ENCODE measurements at places on chromosomes 13 and 19.

DNA sequence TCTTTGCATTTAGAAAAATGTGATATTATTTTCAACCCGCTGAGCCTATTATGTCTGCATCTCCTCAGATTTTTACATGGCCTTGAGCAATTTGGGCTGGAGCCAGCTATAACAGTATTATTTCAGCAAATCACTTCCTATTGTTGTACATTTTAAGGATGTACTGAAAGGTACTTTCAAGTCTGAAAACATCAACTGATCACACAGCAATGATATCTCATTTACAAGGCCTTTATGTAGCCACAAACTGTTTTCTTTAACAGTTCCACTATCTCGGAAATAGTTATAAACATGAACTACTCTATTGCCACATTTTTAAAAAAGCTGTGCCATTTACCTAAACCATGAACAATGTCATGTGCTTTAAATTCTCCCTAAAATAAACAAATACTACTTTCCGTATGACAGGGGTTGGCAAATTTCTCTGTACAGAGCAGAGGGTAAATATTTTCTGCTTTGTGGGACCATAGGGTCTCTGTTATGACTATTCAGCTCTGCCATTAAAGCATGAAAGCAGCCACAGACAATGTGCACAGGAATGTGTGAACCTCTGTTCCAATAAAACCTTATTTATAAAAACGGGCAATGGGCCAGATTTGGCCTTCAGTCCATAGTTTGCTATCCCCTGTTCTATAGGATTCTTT is 560.4 kb downstream of the GPC6 start:
- DNase-seq = no peak

DNA sequence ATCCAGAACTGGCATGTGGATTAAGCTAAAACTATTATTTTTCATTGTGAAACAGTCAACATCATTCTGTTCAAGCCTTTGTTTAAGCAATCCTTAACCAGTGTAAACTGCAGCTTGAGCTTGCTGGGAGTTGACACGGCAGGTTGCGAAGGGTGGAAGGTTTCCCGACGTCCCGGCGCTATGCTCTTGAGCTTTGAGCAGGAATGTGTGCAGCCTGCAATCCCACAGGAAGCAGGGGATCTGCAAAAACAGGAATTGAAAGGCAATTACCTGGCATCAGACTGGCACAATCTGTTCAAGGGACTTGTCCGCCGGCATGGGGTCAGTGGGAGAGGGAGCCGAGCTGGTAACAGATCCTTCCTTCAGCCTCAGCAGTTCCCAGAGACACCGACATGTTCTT is 586.7 kb upstream of the SGCG start:
- DNase-seq = no peak

GRCh38 chr19:2150794-2151338 is 500 bp downstream of the AP3D1 start:
- no peak for DNase-seq

DNA sequence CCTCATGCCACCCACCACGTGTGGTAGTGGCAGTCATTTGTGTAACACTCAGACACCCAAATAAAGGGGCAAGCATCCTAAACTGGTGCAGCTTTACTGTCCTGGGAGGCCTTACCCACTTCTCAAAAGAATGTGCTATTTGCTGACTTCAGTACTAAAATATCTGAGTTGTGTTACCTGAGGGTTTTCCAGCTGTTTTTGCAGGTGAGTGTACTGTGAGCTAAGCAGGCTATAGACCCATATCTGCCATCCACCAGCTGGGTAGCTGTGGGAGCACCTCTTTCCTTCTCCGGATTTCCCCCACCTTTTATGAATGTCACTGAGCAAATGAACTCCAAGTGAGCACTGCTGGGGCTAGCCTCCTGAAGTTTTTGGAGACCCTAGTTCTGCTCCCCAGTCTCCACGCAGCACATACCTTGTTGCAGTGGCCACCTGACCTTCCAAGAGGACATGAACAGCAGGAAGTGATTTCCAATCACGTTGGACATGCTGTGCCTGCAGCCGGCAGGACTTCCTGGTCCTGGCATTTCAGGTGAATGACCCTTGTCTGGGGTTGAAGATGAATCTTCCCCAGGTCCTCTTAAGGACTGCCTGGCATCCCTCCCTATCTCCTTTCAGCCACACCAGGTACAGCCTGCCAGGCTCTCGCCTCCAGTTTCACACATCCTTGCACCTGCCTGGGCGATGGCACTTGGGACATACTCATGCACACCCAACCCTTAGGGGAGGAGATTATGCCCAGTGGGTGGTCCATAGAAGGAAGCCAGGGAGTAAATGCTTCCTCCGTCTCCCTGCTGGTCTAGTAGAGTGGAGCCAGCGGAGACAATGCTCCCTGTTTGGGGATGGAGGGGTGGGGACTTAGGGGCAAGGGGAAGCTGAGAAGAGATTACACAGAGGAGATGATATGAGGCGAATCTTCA is 109.5 kb upstream of the SPATA13 start:
- DNase-seq = no peak

DNA sequence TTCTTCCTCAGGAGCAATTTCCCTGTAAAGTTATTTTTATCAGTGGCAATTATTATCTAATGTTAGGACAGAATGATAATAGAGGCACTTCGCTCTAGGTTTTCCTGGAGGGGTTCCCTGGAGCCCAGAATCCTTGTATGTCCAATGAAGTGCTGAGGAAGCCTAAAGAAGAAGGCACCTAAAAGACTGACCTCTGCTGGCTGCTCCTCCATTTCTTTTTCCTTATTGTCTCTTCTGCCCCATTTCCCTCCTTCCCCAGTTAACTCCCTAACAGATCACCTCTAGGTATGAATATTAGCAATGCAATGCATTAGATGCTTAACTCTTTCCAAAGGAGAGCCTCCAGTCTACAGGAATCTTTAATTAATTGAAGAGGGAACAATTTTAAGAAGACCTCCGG is 985.4 kb downstream of the DIAPH3 start:
- no peak for DNase-seq

GRCh38 chr19:7885818-7886217 is 2.5 kb upstream of the LRRC8E start:
- no peak for DNase-seq

- no peak for DNase-seq
These were observed 2.0 kb downstream of the TDRD3 start for GRCh38 chr13:60398907-60399589.

DNA sequence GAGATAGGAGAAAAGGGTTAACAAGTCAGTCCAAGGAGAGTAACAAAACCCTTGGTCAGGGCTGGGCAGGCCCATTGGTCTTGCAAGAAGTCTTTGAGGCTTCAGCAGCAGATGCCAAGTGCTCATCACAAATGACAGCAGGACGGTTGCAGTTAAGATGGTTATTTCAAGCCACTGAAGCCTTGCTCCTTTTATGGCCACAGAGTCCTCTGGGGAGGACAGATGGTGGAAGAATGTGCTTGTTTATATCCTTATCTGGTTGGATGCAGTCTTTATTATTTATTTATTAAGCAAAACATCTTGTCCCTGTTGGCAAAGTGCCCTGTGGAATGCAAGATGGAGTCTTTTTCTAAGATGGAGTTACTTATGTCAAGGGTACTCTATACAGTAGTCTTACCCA is 19.2 kb upstream of the ZNF331 start:
- no peak for DNase-seq

DNA sequence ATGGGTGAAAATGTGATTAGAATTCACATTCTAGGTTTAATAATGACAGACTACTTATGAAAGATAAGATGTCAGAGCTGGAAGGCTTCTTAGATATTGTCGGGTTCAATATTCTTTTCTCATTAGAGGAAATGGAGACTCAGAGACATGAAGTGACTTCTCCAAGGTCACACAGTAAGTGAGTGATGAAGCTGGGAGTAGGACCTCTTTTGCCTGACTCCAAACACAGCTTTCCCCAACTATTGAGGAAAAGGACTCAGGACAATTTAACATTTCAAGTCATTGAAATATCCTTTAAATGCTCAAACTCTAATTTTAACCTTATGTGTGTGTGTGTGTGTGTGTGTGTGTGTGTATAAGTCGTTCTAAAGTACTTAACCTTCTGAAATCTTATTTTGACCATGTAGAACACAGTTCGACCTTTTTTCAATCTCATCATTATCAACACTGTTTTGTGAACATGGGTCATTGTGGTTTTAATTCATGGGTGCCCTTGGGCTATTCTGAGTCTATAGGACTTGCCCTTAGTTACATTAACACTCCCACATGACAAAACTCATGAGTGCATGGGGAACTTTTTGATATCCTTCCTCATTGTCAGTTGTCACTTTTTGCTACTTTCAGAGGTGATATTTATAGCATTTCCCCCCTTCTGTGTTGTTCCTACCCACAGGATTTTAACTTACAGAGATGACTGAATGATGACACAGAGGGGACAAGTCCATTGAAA is 53.0 kb downstream of the LRCH1 start:
- DNase-seq = no peak

DNA sequence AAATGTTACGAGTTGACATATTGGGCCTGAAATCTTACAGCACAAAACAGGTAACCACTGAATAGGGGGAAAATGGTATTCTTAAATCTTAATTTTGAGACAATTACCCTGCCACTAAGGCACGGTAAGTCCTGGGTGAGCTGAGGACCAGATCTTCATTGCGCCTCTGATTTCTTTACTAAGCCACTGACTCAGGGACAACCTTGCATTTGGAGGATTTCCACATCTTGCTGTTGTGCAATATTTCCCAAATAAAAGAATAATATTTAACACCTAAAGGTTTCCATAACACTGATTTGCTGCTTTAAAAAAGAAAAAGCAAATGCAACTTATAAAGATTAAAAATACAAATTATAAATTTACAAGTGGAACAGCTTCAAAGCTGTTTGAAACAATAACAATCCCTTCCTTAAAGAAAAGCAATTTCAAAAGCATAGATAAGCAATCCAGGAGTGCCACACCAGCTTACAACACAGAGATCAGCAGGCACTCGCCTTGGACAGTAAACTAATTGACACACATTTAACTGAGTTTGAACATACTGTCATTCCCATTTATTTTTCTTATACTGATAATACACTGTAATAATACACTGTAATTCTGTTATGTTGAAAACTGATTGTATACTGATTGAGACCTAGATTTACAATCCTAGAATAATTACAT is 79.6 kb upstream of the DOCK9 start:
- DNase-seq = no peak

DNA sequence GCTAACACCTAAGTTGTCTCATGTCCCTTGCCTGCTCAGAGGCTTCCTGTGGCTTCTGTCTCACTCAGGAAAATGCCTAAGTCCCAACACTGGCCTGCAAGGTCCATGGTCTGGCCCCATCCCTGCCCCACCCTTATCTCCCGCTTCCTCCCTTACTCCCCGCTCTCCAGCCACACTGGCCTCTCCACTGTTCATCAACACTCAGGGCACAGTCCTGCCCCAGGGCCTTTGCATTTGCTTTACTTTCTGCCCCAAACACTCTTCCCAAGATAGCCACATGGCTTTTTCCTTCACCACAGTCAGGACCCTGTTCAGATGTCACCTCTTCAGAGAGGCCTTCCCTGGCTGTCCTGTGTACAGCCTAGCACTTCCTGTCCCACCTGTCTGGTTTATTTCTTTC is 32.1 kb upstream of the IGSF23 start:
- DNase-seq = no peak

DNA sequence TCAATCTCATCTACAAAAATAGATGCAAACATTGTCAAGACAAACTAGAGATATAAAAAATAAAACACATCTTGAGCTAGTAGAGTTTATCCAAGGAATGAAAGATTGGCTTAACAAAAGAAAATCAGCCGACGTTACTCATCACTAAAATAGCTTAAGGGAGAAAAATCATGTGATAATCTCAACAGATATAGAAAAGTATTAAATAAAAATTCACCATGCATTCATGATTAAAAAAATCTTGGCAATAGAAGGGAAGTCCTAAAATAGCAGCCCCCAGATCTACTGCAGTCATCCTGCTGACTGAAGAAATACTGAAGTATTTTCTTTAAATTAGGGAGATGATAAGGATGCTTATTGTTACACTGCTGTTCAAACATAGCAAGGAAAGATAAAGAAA is 12.6 kb upstream of the DCLK1 start:
- DNase-seq = no peak

DNA sequence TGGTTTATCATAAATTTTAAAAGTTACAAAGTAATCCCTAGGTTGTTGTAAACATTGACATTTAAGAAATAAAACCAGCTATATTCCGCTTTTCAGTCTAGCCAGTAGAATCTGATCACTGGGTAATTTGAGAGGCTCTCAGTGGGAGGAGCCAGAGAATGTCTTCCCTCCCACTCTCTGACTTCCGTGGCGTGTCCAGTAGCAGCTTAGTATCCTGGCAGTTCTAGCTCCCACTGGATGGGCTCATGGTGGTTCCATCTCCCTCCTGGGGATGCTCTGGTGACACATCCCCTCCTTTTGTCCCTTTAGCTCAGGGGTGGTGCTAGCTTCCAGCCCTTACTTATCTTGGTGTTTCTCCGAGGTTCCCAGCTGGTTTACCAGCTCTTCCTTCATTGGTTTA is 34.5 kb downstream of the MTUS2 start:
- no peak for DNase-seq

DNA sequence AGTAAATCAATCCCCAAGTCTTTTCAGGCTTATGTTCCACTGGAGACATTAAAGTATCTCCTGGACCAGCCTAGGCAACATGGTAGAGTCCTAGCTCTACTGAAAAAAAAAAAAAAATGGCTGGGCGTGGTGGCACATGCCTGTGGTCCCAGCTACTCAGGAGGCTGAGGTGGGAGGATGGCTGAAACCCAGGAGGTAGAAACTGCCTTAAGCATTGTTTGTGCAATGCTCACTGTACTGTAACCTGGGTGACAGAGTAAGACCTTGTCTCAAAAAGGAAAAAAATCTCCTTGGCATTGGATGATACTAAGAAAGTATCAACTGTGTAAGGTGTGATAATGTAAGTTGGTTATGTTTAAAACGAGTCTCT is 8.8 kb downstream of the KLK8 start:
- DNase-seq = no peak

DNA sequence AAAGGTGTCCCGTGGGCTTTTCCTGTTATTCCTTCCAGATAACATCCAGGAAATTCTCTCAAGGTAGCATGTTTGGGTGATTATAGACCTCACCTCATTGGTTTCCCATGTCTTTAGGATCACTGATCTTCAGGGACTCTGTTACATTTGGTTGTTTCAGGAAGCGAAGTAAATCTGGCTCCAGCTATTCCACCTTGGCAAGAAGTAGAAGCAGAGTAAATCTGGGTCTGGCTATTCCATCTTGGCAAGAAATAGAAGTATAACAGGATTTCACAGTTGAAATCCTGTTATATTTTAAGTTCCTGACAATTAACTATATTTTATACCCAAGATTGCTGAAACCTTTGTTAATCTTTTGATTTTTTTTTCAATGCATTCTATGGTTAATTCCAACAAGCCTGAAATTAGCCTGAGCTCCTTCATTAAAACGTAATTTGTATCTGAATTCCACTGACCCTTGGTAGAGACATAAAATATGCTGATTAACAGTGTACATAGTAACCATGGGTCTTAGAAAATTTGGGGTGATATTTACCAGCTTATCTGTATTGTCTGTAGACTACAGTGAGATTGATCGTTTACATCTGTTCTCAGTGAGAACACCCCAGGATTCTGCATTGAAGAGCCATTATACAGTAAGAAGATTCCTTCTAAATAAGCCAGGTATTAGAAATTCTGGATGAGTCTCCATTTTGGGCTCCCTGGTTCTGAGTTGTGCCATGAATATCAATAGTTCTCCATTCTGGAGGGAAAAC is 267.6 kb upstream of the SLITRK6 start:
- no peak for DNase-seq

- no peak for DNase-seq
These were observed 44.0 kb downstream of the KLF2 start for GRCh38 chr19:16368385-16369305.
